CD8-positive, alpha-beta memory T cell (primary cell): ENCODE measurements at places on chromosomes 2 and 18.

- H3K27ac ChIP-seq = no peak overlapping the region
- DNase-seq = no peak
- no peaks in the 10 kb centered on the region for H3K27me3 ChIP-seq
Observed at GRCh38 chr2:25491966-25492532, 150.3 kb upstream of the DNMT3A start.

GRCh38 chr2:65016789-65017188 lies 27.6 kb downstream of the SLC1A4 start:
- no peak overlapping the region for H3K27ac ChIP-seq
- H3K4me1 ChIP-seq = no peaks in the 10 kb centered on the region
- no peak overlapping the region for H3K4me3 ChIP-seq

- no peak for DNase-seq
- no peaks in the 10 kb centered on the region for H3K36me3 ChIP-seq
- no peak overlapping the region for H3K27ac ChIP-seq
- no peaks in the 10 kb centered on the region for H3K27me3 ChIP-seq
- peaks cover 21% of the 10 kb centered on the region for H3K4me1 ChIP-seq
Observed at GRCh38 chr2:175152242-175152641, 15.8 kb downstream of the ATF2 start.

- DNase-seq = no peak
- H3K27ac ChIP-seq = no peak overlapping the region
- peak overlapping the region; percentile 15 for H3K4me3 ChIP-seq
- no peaks in the 10 kb centered on the region for H3K27me3 ChIP-seq
- H3K36me3 ChIP-seq = no peaks in the 10 kb centered on the region
- H3K4me1 ChIP-seq = peaks cover 47% of the 10 kb centered on the region
Observed at GRCh38 chr18:63098018-63098981, 221.3 kb downstream of the BCL2 start.

DNA sequence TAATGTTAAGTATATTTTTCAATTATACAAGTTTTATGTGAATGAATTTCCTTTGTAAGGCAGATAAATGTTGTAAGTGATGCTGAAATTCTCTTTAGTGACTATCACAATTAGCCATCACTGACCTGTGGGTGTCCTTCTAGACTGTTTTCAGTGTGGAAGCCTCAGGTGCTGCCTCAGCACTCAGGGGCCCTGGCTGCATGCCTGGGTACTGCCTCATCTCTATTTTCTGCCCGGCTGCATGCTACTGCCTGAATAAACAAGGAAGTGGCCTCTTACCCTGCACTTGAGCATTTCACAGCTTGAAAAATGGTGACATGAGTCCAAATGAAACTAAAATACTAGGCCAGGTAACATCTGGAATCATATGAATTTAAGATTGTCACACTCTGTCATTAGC lies 787.6 kb upstream of the SALL3 start:
- H3K36me3 ChIP-seq = no peaks in the 10 kb centered on the region
- no peaks in the 10 kb centered on the region for H3K27me3 ChIP-seq
- no peaks in the 10 kb centered on the region for H3K4me1 ChIP-seq
- DNase-seq = no peak

DNA sequence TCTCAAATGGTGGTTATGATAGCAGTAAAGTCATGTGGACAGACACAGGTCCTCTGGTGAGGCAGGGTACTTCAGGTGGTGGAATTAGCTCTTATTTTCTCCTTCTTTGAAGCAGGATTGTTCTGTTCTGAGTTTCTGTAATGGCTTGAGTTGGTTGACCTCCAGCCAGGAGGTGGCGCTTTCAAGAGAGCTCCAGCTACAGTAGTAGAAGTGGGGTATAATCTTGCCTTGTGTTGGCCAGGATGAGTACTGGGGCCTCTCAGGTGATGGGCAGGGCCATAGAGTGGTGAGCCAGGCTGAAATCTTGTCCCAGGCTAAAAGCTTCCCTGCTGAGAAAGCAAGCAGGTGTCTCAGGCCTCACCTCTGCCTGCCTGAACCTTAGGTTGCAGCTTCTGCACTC lies 52.5 kb upstream of the CSRNP3 start:
- H3K4me1 ChIP-seq = no peaks in the 10 kb centered on the region
- no peak for DNase-seq
- no peak overlapping the region for H3K4me3 ChIP-seq
- no peak overlapping the region for H3K27ac ChIP-seq
- no peaks in the 10 kb centered on the region for H3K27me3 ChIP-seq

DNA sequence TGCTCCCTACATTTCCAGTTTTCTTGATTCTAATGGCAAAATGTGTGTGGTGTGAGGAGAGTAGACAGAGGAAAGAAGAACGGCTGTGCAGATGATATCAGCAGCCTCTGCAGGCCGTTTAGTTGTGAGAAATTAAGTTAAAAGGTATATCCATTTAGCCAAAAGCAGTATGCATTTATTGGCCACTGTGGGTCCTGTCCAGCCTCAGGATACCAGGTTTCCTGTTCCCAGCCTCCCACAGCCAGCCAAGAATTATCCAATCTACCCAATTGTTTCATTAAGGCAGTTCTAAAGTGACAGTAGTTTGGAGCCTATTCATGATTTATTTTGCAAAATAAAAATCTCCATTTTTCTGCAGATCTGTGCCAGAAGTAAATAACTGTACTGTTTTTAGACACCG lies 107.5 kb downstream of the TMEM18 start:
- no peaks in the 10 kb centered on the region for H3K36me3 ChIP-seq
- no peak overlapping the region for H3K4me3 ChIP-seq
- H3K27me3 ChIP-seq = peaks cover 3% of the 10 kb centered on the region
- no peak overlapping the region for H3K27ac ChIP-seq
- H3K4me1 ChIP-seq = no peaks in the 10 kb centered on the region
- no peak for DNase-seq

- no peak overlapping the region for H3K27ac ChIP-seq
- no peaks in the 10 kb centered on the region for H3K4me1 ChIP-seq
Observed at GRCh38 chr2:175854129-175854528, 147.9 kb downstream of the LNPK start.

DNA sequence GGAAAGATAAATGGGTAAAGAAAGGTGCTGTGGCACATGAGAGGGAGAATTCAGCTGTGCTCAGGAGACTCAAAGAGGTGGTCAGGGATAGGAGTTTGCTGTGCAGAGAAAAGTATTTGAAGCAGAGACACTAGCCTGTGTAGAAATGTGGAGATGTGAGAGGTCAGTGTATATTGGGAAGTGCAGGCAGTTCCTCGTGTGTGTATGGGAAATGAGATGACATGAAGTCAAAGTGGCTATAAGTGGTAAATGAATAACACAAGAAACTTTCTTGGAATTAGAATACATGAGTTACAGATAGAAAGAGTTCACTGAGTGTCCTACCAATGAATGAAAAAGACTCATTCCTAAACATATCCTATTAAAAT lies 11.6 kb downstream of the MAP3K20 start:
- H3K27me3 ChIP-seq = no peaks in the 10 kb centered on the region
- H3K36me3 ChIP-seq = no peaks in the 10 kb centered on the region
- H3K27ac ChIP-seq = no peak overlapping the region
- H3K4me1 ChIP-seq = no peaks in the 10 kb centered on the region
- no peak overlapping the region for H3K4me3 ChIP-seq

GRCh38 chr2:120209427-120210269 lies 13.6 kb downstream of the TMEM185B start:
- H3K36me3 ChIP-seq = no peaks in the 10 kb centered on the region
- H3K4me3 ChIP-seq = no peak overlapping the region
- no peak overlapping the region for H3K27ac ChIP-seq
- no peak for DNase-seq
- H3K27me3 ChIP-seq = no peaks in the 10 kb centered on the region
- H3K4me1 ChIP-seq = peaks cover 11% of the 10 kb centered on the region

- no peaks in the 10 kb centered on the region for H3K27me3 ChIP-seq
- no peaks in the 10 kb centered on the region for H3K4me1 ChIP-seq
- H3K27ac ChIP-seq = no peak overlapping the region
- H3K36me3 ChIP-seq = no peaks in the 10 kb centered on the region
- no peak for DNase-seq
- H3K4me3 ChIP-seq = no peak overlapping the region
Observed at GRCh38 chr18:35190948-35191697, 49.7 kb upstream of the ZNF397 start.

DNA sequence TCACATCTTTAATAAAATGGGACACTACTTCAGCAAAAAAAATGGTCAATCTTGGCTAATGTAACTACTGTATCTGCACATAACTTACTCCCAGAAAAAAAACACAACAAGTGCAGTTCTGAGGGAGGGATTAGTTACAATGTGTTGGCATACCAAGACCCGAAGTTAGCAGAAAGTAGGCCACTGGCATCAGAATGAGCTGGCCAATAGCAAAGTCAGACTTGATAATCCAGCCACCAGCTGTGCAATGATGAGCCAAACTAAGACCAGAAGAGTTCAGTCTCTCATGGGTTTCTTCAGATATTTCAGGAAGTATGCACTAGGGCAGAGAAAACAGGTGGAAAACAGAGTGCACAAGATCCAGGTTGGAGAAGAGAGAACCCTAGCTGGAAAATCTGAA lies 65.3 kb downstream of the OLA1 start:
- H3K4me3 ChIP-seq = no peak overlapping the region
- no peak overlapping the region for H3K27ac ChIP-seq
- H3K27me3 ChIP-seq = no peaks in the 10 kb centered on the region
- no peaks in the 10 kb centered on the region for H3K4me1 ChIP-seq
- H3K36me3 ChIP-seq = no peaks in the 10 kb centered on the region
- DNase-seq = no peak

GRCh38 chr2:118611691-118612090 lies 235.8 kb downstream of the EN1 start:
- no peak overlapping the region for H3K4me3 ChIP-seq
- H3K27me3 ChIP-seq = no peaks in the 10 kb centered on the region
- H3K4me1 ChIP-seq = no peaks in the 10 kb centered on the region
- H3K27ac ChIP-seq = no peak overlapping the region

GRCh38 chr2:162732946-162733698 lies 105.4 kb downstream of the KCNH7 start:
- no peak for DNase-seq
- no peak overlapping the region for H3K27ac ChIP-seq
- H3K4me3 ChIP-seq = no peak overlapping the region
- no peaks in the 10 kb centered on the region for H3K36me3 ChIP-seq
- H3K4me1 ChIP-seq = no peaks in the 10 kb centered on the region

DNA sequence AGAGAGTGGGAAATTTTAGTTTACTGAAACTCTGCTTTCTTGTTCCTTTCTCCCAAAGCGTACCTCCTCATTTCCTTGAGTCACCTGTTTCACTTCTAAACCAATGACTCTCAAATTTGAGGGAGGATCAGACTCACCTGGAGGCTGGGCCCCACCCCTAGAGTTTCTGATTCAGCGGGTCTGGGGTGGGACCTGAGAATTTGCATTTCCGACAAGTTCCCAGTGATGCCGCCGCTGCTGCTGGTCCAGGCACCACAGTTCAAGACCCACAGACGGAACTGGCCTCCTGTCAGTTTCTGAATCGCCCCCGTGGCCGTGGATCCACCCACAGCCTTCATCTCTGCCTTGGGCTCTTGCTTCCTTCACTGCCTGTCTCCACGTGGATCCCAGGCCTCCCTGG lies 44.9 kb upstream of the PELI1 start:
- H3K27ac ChIP-seq = no peak overlapping the region
- no peaks in the 10 kb centered on the region for H3K27me3 ChIP-seq
- no peak overlapping the region for H3K4me3 ChIP-seq
- H3K36me3 ChIP-seq = no peaks in the 10 kb centered on the region
